ENCODE measurements at places on chromosomes 1 and 21. TPM values are rescaled to one million over a fixed set of nuclear protein-coding genes. Genes with fewer than 3 reads are reported as not detected.
A peak's percentile ranks its signal among the peaks of the same experiment; 100 is the strongest.

- DNase-seq: no peak
These were observed 185.6 kb downstream of the DAB1 start for GRCh38 chr1:57238233-57238781.

DNA sequence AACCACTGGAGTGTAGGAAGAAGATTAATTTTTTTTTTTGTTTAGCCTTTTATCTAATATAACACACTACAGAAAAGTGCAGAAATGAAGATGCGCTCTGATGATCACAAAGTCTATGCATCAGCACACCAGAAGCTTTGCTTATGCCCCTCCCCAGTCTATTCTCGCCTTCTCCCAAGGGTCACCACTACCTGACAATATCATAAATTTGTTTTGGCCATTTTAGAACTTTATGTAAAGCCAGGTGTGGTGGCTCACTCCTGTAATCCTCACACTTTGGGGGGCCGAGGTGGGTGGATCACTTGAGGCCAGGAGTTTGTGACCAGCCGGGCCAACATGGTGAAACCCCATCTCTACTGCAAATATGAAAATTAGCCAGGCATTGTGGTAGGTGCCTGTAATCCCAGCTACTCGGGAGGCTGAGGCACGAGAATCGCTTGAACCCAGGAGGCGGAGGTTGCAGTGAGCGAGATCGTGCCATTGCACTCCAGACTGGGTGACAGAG lies 231.3 kb downstream of the FOXD2 start:
- no peak for DNase-seq

GRCh38 chr1:78222960-78223358 lies 177.2 kb downstream of the GIPC2 start:
- no peak for DNase-seq

DNA sequence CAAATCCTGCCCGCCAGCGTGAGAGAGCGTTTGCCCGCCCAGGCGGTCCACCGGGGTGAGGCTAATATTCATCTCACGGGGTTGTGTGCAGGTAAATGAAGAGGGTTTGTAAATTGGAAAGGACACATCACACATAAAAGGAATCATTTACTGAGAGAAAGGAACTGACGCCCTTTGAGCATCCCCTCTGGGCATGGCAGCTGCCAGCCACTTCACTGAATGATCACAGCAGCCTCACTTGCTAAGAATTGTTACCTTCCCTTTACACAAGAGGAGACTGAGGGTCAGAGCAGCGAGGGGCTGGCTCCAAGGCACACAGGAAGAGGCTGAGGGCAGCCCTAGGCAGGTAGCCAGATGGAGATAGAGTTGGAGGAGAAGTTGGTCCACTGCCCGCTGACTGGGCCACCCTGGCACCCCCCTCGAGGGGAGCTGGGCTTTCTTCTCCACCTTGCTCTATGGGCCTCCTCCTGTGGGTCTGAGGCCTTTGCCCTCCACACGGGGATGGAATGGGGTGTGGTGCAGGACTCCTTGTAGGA lies 96.0 kb downstream of the FOXD2 start:
- DNase-seq: no peak

DNA sequence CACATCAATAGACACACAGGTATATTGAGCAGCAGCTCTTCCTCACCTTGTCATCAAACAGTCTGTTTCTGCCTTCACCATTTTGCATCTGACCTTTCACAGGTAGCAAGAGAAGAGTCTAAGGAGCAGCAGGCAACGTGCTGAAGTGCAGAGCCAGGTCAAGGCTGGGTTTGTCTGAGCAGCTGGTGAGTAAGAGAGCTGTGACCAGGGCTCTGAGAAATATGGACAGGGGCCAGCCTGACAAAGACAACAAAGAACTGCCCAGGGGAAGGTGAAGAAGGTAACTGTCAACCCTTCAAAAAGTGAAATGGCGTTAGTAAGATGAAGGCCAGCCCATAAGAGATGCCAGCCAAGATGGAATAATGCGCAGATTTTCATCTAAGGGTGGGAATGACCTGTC lies 58.9 kb upstream of the LRRC8D start:
- DNase-seq: no peak

DNA sequence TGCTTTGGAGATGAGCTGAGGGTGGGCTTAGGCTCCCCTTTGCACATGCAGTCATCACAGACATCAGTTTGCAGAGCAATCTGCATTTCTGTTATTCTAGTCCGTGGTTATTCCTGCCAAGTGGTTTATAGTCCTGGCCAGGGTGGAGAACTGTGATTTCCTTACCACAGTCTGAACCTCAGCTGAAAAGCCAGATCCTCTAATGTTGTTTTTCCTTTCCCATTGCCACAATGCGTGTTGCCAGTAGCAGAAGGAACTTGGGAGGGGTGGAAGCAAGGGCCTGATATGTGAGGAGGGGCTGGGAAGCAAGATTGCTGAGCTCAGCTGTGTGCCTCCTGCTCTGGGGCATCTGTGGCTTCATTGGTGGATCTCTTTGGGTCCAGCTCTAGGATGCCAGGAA lies 18.0 kb upstream of the ST3GAL3 start:
- no peak for DNase-seq

- peak; percentile 33 for DNase-seq
These were observed 62.1 kb upstream of the S1PR1 start for GRCh38 chr1:101174722-101175121.

- peak; percentile 24 for DNase-seq
These were observed 13.8 kb downstream of the HEYL start for GRCh38 chr1:39625462-39626273.

GRCh38 chr1:91591175-91591974 lies 90.7 kb downstream of the CDC7 start:
- no peak for DNase-seq

DNA sequence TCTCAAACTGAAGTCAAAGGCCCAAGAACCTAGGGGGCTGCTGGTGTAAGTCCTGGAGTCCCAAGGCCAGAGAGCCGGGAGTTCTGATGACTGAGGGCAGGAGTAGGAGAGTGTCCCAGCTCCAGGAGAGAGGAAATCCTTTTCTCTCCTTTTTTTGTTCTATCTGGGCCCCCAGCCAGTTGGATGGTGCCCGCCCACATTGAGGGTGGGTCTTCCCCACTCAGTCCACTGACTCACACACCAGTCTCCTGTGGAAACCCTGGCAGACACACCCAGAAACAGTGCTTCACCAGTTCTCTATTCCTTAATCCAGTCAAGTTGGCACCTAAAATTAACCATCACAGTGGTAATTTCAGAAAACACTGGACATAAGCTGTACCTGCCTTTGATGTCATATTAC lies 12.7 kb upstream of the WDR26 start:
- DNase-seq: no peak

GRCh38 chr1:183912265-183912886 lies 107.5 kb downstream of the RGL1 start:
- no peak for DNase-seq

- DNase-seq: no peak
These were observed 50.7 kb upstream of the H6PD start for GRCh38 chr1:9183898-9184297.

- DNase-seq: peak; percentile 65
These were observed 84.9 kb downstream of the SIM2 start for GRCh38 chr21:36783612-36784374.

- DNase-seq: no peak
These were observed 4.2 kb downstream of the HHAT start for GRCh38 chr1:210332719-210333398.

GRCh38 chr1:183461350-183461749 lies 10.9 kb upstream of the SMG7 start:
- DNase-seq: no peak

GRCh38 chr21:46128933-46129571 lies 26.3 kb downstream of the FTCD start:
- DNase-seq: no peak

DNA sequence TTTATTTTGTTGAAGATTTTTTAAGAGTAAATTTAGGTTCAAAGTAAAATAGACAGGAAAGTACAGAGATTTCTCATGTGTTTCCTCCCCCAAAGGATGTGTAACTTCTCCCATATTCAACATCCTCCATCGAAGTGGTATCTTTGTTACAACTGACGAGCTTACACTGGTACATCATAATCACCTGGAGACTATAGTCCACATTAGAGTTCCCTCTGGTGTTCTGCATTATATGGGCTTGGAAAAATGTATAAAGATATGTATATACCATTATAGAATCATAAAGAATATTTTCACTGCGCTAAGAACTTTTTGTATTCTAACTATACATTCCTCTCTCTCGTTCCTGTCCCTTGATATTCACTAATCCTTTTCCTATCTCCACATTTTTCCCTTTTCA lies 203.7 kb downstream of the AMY1C start:
- DNase-seq: no peak

GRCh38 chr21:28402616-28402989 lies 590.1 kb downstream of the LTN1 start:
- no peak for DNase-seq

- DNase-seq: no peak
These were observed 347.2 kb downstream of the PTPRC start for GRCh38 chr1:198986036-198986435.

- DNase-seq: peak; percentile 70
These were observed 8.7 kb upstream of the E2F2 start for GRCh38 chr1:23539698-23540266.

DNA sequence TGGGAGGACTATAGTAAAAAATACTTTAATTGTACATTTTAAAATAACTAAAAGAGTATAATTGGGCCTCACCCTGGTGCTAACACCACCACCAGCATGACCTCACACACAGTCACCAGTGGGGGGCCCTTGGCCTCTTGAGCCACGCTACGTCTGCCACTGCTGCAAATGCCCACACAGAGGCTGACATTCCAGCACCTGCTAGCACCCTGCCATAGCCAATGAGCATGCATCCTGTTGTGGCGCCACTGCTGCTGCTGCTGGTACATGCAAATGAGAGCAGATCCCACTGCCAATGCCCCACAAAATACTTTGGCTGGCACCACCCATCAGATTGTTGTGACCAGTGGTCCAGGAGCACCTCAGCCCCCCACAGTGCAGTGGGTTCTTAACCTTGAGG lies 31.5 kb upstream of the TNR start:
- no peak for DNase-seq

The GJC2 gene
- 1.8 TPM for polyA plus RNA-seq

The NTMT2 gene
- not detected for polyA plus RNA-seq

The EIF3I gene
- polyA plus RNA-seq: 399 TPM

The MRAP gene
- polyA plus RNA-seq: not detected

The ZMYND12 gene
- 0.36 TPM for polyA plus RNA-seq

The HHAT gene
- polyA plus RNA-seq: 5.1 TPM

The S100A9 gene
- not detected for polyA plus RNA-seq

The OR14K1 gene
- not detected for polyA plus RNA-seq

The PYGO2 gene
- polyA plus RNA-seq: 19.3 TPM

The FAM131C gene
- 0.20 TPM for polyA plus RNA-seq

The RASSF5 gene
- polyA plus RNA-seq: 2.4 TPM

The ESRRG gene
- polyA plus RNA-seq: 0.22 TPM

The NGF gene
- 6.7 TPM for polyA plus RNA-seq

The LAMC2 gene
- polyA plus RNA-seq: 1.6 TPM

The NPPA gene
- polyA plus RNA-seq: not detected

The PGLYRP4 gene
- polyA plus RNA-seq: not detected
